ENCODE measurements at places on chromosomes 7 and 10.

DNA sequence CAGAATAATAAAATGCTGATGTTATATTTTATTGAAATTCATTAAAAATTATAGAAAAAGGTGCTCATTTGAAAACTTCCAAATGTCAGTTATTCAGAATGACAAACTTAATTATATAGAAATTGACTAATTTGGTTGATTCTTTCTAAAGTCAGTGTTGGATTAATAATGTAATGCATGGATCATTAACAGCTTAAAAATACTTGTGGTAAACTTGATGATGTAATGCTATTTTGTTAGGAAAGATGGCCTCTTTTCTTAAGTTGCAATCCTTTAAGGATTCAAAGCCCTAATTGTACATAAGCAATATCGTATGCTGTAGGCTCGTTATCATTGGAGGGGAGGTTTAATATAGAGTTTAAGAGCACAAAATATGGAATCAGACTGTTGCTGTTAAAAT lies 141.2 kb downstream of the ZEB1 start:
- no peak for DNase-seq

DNA sequence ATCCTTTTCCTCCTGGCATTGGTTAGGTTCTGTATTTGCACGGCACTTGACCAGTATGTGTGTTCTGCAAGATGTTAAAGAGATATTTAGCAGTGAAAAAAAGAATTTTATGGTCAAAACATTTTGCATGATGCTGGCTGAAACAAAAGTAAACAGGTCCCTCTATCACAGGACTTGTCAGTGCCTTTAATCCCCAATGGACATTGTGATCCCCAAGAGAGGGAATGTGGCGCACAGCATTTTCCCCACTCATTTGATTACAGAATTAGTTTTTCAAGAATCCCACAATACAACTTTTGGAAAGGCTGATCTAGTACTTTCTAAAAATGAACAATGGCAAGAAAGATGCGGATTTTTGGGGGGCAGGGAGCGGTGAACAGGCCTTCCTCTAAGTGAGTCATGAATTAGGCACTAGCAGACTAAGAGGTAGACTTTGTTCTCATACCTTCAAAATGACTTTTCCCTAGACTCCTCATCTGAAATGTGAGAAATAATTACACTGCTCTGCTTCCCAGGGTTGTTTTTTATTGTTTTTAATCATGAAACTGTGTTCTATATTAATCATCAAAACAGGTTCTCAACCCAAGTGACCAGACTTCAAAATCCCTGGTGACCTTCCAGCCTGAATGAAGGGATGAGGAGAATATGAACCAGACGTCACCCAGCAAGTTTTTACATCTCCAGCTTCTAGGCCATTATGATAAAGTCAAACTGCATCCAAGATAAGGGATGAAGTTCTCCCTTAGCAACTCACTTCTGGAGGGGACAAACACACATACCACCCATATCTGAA lies 8.6 kb downstream of the FBXW4 start:
- no peak for DNase-seq

DNA sequence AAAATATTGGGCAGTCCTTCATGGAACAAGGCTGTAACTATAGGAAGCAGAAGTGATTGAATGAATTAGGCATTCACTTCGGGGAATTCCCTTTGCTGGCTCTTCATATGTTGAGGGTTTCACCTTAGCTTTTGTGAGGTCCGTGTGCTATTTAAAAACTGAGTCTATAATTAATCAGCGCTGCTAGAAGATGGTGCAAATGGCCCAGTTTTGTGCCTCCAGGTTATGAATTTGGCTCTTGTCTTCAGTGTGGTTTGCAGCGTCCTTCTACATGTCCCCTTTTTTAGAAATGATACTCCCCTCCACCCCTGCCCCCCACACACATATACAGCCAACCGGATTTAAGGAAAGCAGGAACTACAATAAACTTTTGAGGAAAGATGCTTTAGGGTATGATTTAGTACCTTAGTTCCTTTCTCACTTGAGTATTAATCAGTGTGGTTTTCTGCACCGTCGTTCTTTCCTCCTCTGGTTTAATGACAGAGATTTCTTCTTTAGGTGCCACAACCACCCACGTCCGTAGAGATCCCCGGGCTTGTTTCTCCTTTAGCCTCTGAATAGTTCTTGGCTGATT lies 110.6 kb upstream of the SAMD8 start:
- no peak for DNase-seq

DNA sequence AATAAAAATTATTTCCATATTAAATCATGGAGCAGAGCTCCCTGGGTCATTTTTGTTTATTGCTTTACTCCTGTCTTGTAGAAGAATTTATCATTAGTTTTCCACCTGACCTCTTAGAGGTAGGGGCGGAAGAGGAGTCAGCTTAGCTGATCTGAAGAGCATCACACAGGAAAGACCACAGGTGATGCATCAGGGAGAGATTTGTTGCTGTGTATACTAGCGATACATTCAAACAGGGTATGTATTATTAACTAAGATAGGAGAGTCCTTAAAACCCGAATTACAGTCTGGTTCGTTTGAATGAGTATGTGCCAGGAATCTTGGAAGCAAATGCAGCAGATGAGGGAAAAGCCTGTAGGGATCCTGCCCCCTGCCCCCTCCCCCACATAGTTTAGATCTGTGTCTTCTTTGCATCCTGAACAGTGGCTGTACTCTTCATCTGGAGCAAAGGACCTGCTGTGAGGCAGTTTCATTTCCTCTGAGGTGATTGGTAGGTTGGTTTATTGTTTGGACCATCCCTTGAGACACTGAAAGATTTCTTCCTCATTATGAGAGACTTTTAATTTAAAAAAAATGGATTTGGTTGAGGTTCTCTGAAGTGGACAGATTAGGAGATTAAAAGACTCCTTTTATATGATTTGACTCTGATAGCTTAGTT lies 177.0 kb downstream of the SND1 start:
- DNase-seq, result no peak

DNA sequence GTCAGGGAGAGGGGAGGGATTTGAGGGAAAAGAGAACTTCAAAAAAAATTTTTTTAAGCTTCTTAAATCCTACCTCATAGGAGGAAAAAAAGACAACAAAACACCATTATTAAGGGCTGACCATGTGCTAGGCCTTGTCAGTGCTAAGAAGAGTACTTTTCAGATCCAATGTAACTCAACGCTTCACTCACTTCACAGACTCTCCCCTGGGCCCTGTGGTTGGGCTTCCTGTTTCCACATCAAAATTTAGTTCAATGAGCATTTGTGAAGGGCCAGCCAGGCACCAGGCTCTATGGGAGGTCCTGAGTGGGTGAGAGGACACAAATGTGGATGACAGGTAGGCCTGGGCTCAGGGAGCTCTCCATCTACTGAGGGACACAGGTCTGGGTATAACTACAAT lies 249.8 kb downstream of the PTEN start:
- DNase-seq, result no peak

- DNase-seq, result no peak
These were observed 11.8 kb downstream of the PRLHR start for GRCh38 chr10:118583611-118584010.

DNA sequence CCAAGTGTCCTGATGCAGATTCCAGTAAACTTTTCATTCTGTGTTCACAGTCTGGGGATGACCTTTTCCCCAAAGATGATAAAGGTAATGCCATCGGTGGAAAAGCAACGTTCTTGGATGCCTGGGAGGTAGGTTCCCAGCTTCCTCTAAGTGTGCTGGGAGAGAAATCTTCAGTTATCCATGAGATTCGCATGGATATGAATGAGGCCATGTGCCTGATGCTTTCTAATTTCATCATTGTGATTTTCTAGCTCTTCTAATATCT lies 5.5 kb downstream of the AKR1B10 start:
- DNase-seq, result no peak

GRCh38 chr7:116316838-116317628 lies 106.7 kb downstream of the TES start:
- peak; percentile 73 for DNase-seq

DNA sequence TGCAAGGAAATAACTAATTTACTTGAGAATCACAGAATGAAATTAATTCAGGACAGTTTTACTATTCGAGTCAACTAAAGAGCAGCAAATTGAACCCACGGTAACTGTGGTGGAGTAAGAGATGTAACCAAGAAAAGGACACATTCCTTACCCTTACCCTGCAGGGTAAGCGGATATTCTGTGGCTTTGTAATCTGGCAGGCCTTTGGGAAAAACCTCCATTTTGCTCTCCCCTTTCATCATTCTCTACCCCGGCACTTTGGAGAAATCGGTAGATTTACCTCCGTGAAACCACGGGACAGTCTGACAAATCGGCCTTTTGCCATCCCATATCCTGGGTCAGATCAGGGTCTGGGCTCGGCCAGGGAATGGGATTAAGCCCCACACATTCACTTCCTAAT lies 18.4 kb downstream of the RCC1L start:
- DNase-seq, result no peak

DNA sequence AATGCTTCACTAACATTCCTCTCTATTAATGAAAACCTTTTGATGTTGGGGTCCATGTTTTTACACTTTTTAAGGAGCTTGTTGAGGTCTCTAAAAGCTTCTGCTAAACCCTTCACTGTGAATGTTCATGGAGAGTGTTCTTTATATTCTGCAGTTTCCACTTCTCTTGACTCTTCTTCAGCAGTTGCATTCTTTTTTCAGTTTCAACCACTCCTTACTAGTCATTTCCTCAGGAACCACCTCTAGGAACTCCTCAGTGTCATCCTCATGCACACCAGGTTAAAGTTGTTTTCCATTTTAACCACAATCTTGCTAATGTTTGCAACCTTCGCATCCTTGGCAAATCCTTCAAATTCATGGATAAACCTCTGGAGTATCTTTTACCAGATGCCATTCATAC lies 821.6 kb downstream of the ANKRD7 start:
- no peak for DNase-seq

DNA sequence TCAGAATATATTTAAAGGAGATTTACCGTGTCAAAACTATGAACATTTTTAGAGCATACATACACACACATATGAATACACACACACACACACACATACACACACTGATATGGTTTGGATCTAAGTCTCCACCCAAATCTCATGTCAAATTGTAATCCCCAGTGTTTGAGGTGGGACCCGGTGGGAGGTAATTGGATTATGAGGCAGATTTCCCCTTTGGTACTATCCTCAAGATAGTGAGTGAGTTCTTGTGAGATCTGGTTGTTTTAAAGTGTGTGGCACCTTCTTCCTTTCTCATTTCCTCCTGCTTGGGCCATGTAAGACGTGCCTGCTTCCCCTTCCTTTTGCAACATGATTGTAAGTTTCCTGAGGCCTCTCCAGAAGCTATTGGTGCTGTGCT lies 515.0 kb upstream of the ZMIZ1 start:
- DNase-seq, result no peak

DNA sequence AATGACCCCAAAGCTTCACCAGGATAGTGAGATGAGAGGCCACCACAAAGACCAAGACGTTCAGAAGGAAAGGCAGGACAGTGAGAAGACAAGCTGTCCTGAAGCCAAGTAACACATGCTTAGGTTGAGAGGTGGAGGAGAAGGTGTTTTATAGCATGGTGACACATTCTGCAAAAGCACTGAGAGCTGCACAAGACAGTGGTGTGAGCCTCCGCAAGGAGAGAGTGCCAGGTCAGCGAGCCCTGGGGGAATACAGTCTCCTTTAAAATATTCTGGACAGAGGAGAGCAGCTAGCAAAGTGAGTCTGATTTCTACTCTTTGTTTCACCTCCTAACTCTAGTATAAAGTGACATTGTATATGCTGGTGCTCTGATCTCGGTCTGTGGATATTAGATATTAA lies 68.0 kb upstream of the VKORC1L1 start:
- no peak for DNase-seq

DNA sequence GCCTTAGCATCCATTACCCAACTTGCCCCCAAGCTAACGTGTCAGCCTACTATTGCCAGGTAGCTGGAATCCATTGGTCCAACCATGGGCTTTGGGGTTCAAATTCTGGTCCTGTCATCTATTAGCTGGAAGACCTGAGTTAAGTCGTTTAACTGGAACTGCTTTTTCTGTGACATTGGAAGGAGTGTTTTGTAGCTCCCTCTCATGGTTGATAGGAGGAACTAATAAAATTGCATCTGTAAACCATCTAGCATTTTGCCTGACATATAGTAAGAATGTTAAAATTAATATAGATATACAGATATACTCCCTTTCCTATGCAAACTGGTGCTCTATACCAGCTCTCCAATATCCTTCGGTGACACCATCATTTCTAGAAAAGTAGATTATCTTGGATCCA lies 23.8 kb upstream of the SLF2 start:
- DNase-seq, result no peak

DNA sequence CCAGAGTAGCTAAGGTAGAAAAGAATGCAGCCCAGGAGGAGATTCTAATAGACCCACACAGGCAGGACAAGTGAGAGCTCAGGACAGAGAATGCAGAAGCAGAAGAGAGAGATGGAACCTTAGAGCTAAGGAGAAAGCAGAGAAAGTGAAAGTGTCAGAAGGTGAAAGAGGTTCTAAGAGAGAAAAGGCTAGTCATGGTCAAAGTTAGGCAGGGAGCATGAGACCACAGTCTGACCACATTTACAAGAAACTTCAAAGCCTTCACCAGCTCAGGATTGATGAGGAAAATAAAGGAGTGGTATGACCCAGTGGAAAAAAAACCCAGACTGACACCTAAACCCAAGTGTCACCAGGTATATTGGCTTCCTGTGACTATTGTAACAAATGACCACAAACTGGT lies 131.8 kb upstream of the WDR11 start:
- no peak for DNase-seq

DNA sequence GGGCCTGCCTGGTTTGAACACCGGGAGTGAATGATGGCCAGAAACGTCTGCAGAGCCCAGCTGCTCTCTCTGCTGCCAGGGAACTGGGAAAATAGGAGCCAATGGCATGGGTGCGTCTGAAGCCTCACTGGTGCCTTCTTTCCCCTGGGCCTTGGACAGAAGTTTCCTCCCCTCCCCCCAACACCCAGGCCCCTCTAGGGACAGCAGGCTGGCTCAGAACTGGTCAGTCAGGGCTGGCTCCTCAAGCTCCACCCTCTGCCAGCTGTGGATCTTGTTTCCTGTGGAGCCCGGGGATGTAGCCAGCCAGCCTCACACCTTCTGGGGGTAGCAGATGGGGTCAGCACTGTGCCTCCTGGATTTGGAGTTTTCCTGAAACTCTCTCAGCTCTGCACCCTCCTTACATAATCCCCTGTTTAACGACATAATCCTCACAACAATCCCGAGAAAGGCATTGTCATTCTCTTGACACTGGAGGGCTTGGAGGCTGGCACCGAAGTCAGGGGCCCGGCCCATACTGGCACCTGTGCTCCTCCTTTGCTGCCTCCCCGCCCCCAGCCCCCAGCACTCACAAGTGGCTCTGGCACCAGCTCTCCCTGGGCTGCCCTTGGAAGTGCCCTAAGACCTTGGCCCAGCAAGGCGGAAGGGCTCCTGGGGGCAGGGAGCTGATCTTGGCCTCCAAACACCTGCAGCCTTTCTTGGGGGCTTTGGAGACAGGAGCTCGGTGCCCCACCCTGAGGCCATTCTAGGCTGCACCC lies 5.7 kb downstream of the LDB3 start:
- no peak for DNase-seq

- DNase-seq, result no peak
These were observed 65.7 kb downstream of the AP3M1 start for GRCh38 chr10:74084955-74085354.

Measured in LoVo (cell line).